ENCODE measurements at places on chromosomes 5 and 9.

GRCh38 chr5:1112596-1113331 is 901 bp upstream of the SLC12A7 start:
- DNase-seq, result no peak

DNA sequence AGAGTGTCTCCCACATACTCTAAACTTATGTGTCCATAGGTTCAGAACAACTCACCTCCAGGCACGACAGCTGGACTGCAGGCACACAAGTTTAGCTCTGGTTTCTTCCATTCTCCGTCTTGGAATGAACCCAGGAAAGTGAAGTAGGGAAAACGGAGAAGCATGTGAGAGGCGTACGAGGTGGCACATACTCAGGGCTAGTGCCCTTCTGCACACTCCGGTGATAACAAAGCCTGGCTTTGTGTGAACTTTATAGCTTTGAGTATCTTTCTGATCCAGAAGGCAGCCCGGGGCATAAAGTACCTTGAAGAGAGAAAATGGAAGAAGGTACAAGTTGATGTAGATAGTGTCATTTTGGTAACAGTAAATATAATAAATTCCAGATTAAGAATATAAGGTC is 11.1 kb upstream of the HTR4 start:
- no peak for DNase-seq

GRCh38 chr5:1208743-1209488 is 7.5 kb downstream of the SLC6A19 start:
- DNase-seq, result peak; percentile 40

GRCh38 chr9:124045076-124045829 is 33.7 kb downstream of the LHX2 start:
- DNase-seq, result no peak

DNA sequence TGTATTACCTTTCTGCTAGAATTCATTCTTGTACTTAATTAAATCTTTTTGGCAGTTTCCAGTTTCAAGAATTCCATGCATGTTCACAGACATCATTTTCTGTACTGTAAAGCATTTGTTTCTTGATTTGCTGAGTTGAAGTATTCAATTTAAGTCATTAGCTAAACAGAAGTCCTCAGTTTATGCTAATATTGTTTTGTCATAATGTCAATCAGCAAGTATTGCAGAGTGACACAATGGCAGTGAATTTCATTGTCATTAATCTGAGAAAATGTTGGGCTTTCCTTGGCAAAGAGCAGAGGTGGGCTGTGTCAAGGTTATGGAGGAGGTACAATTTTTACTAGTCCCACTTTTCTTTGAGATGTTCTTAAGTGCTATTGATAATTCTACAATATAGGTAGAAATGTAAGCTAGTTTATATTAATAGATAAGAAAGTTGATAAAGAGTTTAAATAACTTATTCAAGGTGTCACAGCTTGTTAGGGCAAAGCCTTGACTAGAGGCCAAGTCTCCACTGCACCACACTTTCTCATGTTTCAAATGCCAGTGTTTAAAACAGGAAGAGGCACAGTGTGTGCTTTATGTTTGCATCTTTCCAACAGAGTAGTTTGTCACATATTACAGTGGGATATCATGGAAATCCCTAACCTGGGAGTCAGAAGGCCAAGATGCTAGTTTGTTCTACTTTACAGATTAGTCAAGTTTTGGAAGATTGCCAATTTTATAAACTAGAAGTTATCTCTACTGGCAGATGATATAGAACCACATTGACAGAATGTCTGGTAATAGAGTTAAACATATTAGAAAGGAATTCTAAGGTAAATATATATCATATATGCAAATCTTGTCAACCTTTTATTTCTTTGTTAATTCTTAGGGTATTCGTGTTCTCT is 56.3 kb downstream of the SLF1 start:
- no peak for DNase-seq
